T-helper 1 cell (primary cell): ENCODE measurements at places on chromosomes 7 and 10.
A peak's percentile ranks its signal among the peaks of the same experiment; 100 is the strongest.

DNA sequence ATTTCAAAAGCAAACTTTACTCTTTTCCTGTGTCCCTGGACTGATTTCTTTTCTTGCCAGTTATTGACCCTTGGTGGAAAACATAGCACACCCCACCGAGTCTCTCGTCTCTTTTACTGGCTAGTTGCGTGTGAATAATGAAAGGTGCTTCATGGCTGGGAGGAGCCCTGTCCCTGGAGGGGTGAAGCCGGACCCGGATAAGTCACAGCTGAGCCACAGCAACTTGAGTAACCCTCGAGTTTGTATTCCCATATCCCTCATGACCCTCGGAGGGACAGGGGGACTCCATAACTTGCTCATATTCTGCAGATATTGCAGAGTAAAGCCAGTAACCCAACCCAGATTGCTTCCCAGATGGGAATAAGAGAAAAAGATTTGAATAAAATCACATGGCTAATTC is 147.5 kb upstream of the FRMD4A start:
- DNase-seq, result no peak

DNA sequence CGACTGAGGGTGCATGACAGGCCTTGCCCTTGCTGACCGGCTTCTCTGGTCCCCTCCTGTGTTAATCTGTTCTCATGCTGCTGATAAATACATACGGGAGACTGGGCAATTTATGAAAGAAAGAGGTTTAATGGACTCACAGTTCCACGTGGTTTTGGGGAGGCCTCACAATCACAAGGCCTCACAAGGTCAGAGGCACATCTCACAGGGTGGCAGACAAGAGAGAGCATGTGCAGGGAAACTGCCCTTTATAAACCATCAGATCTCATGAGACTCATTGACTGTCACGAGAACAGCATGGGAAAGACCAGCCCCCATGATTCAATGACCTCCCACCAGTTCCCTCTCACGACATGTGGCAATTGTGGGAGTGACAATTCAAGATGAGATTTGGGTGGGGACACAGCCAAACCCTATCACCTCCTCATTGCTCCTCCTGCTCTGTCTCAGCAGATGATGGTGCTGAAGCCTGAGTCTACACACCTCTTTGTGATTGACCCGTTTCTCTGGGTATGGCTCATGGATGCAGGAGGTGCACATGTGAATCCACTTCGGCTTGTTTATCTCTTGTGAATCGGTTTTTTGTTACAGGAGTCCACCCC is 547.8 kb downstream of the DNAJB6 start:
- DNase-seq, result no peak

GRCh38 chr10:59124187-59124586 is 52.3 kb upstream of the PHYHIPL start:
- no peak for DNase-seq

- DNase-seq, result no peak
These were observed 123.6 kb upstream of the SFMBT2 start for GRCh38 chr10:7534480-7534852.

DNA sequence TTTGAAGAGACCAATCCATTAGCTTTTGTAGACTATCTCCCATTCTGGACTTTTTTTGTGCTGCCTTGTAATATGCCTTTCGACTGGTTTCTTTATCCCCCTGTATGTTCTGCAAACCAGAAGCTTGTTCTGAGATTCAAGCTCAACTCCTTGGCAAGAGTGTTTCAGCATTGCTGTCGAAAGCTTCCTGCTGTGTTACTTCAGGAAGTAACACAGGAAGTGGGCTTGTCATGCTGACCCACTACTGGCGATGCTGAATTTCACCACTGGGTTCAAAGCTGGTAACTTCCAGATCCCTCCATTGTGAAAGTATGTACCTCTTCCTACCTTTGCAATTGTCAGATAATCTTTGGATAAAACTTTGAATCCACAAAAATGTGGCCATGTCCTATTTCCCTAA is 57.9 kb upstream of the INSYN2A start:
- DNase-seq, result no peak

- no peak for DNase-seq
These were observed 336.6 kb upstream of the MKI67 start for GRCh38 chr10:128462844-128463243.

GRCh38 chr10:97759158-97759887 is 12.5 kb downstream of the SFRP5 start:
- DNase-seq, result peak; percentile 36

- DNase-seq, result no peak
These were observed 87.3 kb downstream of the MACC1 start for GRCh38 chr7:20129920-20130319.

- no peak for DNase-seq
These were observed 556.1 kb upstream of the AUTS2 start for GRCh38 chr7:69042138-69042537.

DNA sequence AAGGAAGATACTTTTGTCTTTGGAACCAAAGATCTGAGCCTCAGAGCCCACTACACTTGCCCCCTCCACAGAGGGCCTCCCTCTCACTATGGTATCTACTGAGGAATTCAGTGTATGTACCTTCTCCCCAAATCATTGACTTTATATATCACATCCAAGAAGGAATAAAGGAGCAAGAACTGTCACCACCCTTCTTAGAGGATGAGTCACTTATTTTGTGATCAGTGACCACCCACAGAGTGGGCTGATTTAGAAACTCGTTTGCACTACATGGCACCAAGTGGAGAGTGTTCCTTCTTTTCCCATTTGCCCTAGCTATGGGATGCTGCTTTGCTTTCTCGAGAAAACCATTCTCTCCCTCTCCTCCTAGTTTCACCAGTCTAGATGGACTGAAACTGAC is 5.7 kb downstream of the TMEM243 start:
- DNase-seq, result no peak

DNA sequence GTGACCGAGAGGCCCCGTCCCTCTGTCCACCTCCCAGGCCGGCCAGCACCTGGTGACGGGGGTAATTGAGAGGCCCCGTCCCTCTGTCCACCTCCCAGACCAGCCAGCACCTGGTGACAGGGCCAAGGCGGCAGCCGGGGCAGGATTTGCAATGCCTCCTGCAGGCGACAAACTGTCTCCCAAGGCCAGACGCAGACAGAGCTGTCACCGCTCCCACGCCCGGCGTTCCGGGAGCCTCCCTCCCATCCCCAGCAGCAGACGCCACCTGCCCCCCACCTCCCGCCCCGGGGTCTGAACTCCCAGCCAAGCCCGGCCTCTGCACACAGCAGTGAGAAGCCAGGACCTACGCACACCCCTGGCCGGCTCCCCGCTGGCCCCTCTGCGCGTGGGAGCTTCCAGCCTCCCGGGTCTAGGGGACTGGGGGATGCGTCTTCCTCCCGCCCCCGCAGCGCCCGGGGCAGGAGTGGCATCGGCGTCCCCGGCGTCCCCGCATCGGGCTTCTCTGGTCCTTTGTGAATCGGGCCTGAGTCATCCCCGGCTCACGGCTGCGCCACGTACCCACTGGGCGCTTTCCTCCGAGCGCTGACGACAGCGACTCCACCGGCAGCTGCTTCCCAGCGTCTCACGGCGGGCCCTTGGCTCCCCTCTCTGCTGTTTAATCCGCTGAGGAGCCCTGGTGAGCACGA is 95.1 kb upstream of the DIP2C start:
- DNase-seq, result no peak

- DNase-seq, result no peak
These were observed 8.7 kb upstream of the HOXA2 start for GRCh38 chr7:27111042-27111750.

- DNase-seq, result no peak
These were observed 22.2 kb downstream of the AZGP1 start for GRCh38 chr7:99953649-99954048.

GRCh38 chr7:47147213-47147631 is 434.7 kb downstream of the TNS3 start:
- no peak for DNase-seq

GRCh38 chr7:36261019-36261754 is 108.1 kb downstream of the EEPD1 start:
- no peak for DNase-seq

DNA sequence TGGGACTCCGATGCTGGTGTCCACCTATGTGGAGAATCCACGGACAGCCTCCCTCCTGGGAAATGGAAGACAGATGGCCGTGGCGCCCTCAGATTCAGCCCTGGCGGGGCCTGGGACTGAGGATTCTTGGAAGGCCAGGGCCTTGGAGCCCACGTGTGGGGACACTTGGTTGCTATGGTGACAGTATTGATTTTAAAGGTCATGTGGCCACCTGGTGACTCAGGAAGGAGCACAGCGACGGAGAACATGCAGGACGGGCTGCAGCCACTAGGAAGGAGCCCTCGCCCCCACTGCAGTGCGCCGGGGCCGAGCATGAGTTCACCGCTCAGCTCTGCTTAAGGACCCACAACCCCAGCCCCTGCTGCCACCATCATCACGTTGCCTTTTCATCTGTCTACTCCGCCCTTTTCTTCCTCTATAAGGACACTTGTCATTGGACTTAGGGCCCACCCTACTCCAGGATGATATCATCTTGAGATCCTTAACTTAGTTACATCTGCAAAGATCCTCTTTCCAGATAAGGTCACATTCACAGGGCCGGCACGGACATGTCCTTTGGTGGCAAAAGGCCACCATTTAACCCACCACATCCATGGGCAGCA is 3.7 kb upstream of the STK32C start:
- no peak for DNase-seq

- no peak for DNase-seq
These were observed 45.2 kb upstream of the INSIG1 start for GRCh38 chr7:155252444-155252887.

DNA sequence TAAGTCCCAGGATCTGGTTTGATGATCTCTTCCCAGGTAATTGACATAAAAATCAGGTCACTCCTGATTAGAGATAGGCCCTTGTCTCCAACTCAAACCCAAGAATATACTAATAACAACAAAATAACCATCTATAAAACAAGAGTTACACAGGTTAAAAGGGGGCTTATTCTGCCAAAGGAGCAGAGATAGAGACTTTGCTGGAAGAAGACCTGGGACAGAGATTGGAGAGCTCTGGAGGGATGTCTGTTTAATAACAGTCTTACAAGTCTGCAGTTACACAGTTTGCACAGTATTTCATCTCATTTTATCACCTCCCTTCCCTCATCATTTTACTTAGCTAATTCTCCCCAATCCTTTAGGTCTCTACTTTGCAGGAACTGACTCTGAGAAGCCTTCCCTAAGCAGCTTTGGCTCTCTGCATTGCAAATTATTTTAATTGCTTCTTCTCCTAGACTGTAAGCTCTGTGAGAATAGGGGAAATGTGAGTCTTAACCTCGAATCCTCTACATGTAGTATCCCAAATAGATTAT is 3.7 kb upstream of the ZNF438 start:
- DNase-seq, result no peak

- no peak for DNase-seq
These were observed 28.0 kb downstream of the NUDT1 start for GRCh38 chr7:2269991-2270460.

DNA sequence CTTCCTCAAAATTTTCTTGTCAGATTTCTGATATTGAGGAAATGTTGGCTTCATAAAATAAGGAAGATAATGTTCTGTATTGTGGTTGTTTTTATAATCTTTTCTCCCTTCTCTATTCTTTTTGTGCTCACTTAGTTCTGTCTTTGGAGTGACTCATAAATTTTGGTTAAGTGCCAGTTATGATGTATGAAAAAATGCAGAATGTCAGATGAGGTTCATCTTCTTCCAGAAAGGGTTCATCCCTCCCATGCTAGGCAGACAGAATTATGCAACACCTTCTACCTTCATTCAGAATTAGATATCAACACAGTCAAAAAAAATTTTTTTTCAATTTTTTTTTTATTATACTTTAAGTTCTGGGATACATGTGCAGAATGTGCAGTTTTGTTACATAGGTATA is 36.6 kb upstream of the CYP2C19 start:
- no peak for DNase-seq

GRCh38 chr7:97871659-97872024 is 566 bp downstream of the ASNS start:
- DNase-seq, result peak; percentile 11

DNA sequence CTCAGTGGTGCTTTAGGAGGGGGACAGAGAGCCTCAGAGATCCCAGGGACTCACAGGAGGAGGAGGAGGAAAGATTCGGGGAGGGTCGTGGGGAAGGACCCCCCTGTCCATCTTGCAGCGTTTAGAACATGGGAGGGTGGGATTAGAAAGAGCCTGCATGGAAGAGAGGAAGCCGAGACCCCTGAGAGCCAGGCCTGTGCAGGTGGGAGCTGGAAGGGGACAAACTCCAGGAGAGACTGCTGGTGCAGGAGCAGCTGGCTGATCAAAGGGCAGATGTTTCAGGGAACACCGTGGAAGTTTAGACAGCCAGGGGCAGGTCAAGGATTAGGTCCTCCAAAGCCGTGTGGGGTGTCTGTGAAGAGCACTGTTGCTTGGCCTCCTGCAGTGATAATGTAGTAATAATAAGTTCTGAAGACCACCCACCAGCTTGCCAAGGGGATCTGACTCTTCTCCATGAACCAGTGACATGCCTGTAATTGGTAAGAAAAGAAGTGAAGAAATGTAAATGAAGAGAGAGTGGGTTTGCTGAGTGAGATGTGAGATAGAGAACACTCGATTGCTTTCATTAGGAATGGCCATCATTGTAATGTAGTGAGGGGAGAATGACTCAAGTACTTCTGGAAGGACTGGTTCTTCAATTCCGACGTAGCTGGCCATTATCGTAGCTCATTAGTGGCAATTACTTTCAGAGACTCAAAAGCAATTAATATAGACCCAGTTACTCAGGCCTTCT is 425.6 kb downstream of the PAXIP1 start:
- DNase-seq, result no peak

DNA sequence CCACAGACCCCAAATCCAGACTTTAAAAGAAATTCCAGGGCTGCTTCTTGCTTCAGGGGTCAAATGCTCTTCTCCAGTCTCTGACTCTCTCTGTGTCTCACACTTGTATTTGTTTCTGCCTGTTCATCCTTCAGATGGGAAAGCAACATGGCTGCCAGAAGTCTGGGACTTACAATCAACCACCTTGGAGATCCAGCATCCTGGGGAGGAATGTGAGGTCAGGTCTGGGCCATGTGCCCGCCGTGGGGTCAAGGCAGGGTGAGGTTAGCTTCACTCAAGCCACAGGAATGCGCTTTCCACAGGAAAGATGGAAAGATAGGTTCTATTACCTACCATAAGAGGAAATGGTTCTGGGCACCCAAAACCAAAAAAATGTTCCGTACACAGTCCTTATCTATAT is 34.3 kb upstream of the NPVF start:
- no peak for DNase-seq

GRCh38 chr10:94214481-94214893 is 148.3 kb downstream of the NOC3L start:
- no peak for DNase-seq

DNA sequence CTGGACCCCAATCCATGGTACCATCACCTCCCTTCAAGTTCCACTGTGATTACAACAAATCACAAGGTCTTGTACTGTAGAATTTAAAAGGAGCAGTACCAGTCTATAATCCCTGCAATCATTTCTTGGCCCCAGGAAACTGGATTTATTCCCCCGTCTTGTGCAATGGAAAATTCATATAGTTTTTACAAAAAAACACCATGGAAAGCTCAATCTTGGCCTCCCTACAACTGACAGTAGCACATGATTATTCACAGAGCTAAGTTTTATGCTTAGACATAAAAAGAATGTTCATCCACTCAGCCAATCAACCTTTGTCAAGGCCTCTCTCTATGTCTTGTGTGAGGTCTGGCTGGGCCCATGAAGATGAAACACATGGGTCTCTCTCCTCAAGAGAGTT is 10.2 kb downstream of the DGKI start:
- no peak for DNase-seq

- no peak for DNase-seq
These were observed 65.6 kb upstream of the CCDC6 start for GRCh38 chr10:59971915-59972314.

GRCh38 chr7:149229526-149229925 is 9.9 kb upstream of the ZNF212 start:
- no peak for DNase-seq
